ENCODE measurements at places on chromosomes 6 and 20.

- no peak for DNase-seq
Measured at GRCh38 chr6:100138346-100139022, 144.5 kb upstream of the MCHR2 start.

GRCh38 chr6:10771371-10771894, 23.8 kb downstream of the TMEM14B start:
- DNase-seq: no peak

GRCh38 chr20:12175538-12175937, 257.8 kb downstream of the BTBD3 start:
- DNase-seq: no peak

- peak; percentile 62 for DNase-seq
Measured at GRCh38 chr6:139364302-139364981, 10.0 kb downstream of the CITED2 start.

DNA sequence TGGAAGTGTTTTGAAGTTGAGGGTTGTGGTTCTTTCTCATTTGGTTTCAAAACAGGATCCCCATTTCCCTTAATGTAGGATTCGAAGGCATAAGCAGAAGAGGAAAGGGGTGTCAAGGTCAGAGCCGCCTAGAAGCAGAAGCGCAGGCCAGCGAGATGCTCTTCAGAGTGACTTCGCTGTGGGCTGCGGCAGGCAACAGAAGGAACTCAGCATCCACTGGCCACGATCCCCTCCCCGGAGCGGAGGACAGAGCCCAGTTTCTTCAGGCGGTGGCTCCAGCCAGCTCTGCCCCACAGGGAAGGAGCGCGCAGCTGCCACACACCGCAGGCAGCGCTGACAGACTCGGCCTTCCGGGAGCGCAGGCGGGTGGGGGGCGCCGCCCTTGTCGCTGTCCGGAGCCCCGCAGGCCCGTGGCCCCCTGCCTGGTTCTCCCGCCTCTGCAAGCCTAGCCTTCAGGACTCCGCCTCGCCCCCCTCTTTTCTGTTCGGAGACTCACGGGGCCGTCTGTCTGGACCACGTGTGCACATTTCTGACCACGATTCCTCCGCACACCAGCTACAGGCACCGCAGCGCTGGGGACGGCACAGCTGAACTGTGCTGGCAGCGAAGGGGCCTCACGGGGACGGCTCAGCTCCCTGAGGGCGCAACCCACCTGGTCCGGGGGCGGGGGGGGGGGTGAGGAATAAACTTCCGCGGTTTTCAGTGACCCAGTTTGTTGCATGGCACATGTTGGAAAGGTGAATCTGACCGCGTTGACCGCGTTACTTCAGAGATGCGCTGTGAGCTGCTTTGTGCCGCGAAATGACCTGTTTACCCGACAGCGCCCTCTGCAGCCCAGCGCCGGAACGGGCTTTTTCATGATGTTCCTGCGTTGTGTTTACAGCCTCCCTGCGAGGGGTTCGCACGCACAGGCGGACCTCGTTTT, 26.1 kb downstream of the TTLL2 start:
- peak; percentile 58 for DNase-seq

All from NCI-H1436 (cell line).